ENCODE measurements at places on chromosomes 12 and 14.
A peak's percentile ranks its signal among the peaks of the same experiment; 100 is the strongest.

- peak overlapping the region; percentile 90 for H3K27ac ChIP-seq
- H3K4me3 ChIP-seq, result peak overlapping the region; percentile 74
- peak; percentile 95 for DNase-seq
- peaks cover 16% of the 10 kb centered on the region for H3K36me3 ChIP-seq
Measured at GRCh38 chr12:9741726-9742125, 8.8 kb upstream of the CLECL1 start.

- peak overlapping the region; percentile 57 for H3K27ac ChIP-seq
- peaks cover 1% of the 10 kb centered on the region for H3K27me3 ChIP-seq
- H3K4me1 ChIP-seq, result peaks cover 6% of the 10 kb centered on the region
- no peaks in the 10 kb centered on the region for H3K36me3 ChIP-seq
- H3K4me3 ChIP-seq, result peak overlapping the region; percentile 56
Measured at GRCh38 chr12:1811281-1811947, 9.0 kb upstream of the LRTM2 start.

DNA sequence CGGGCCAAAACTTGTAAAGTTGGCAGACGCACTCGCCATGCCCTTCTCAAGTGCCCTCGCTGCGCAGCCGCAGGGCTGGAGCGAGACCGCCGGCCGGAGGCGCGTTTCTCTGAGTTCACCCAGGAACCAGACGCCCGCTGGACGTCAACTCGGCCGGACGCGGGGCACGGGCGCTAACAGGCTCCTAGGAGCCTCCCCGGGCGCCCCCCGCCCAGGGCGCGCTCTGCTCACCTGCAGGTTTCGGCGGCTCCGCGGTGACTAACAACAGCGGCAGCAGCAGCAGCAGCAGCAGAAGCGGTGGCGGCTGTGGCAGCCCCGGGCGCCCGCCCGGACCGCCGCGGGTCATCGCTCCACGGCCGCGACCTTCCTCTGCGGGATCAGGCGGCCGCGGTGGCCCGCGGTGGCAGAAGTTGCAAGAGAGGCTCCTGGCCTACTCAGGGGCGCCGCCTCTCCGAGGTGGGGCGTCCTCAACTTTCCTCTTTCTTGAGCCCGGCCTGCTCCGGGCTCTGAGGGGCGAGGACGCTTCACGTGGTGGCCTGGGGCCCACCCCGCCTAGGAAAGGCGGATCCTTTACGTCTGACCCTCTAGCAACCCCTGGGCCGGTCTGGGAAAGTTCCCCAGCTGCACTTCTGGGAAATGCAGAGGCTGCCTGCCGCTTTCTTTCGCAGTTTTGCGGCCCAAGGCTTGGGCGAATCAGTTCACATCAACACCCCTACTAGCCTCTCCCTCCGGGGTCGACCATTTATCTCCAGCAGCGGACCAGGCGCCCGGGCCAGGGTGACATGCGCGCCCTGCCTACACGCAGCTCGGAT is at the start of gene PLBD1:
PLBD1 (minus strand) TSS at position 533 of the 812 bp plus-strand sequence; CDS start at position 346, 187 bp downstream.
- peak; percentile 36 for DNase-seq
- H3K36me3 ChIP-seq, result no peaks in the 10 kb centered on the region
- no peak within 1 kb of the TSS for H3K27ac ChIP-seq
- peaks cover 6% of the 10 kb centered on the region for H3K4me1 ChIP-seq
- peak within 1 kb of the TSS; percentile 31 for H3K4me3 ChIP-seq

GRCh38 chr12:115811045-115811444 is 466.4 kb downstream of the MED13L start:
- H3K4me1 ChIP-seq, result no peaks in the 10 kb centered on the region
- no peak overlapping the region for H3K4me3 ChIP-seq
- no peak for DNase-seq
- no peak overlapping the region for H3K27ac ChIP-seq

GRCh38 chr12:102950107-102950949 is 7.1 kb upstream of the ASCL1 start:
- DNase-seq, result no peak
- H3K27me3 ChIP-seq, result peaks cover 64% of the 10 kb centered on the region
- no peak overlapping the region for H3K27ac ChIP-seq
- H3K4me1 ChIP-seq, result peaks cover 14% of the 10 kb centered on the region
- H3K4me3 ChIP-seq, result peak overlapping the region; percentile 23
- no peaks in the 10 kb centered on the region for H3K36me3 ChIP-seq

GRCh38 chr14:68862954-68863594 is 70.2 kb upstream of the ZFP36L1 start:
- H3K27me3 ChIP-seq, result no peaks in the 10 kb centered on the region
- H3K4me3 ChIP-seq, result no peak overlapping the region
- H3K27ac ChIP-seq, result no peak overlapping the region
- DNase-seq, result peak; percentile 90
- H3K36me3 ChIP-seq, result peaks cover 10% of the 10 kb centered on the region

- H3K36me3 ChIP-seq, result no peaks in the 10 kb centered on the region
- H3K4me1 ChIP-seq, result peaks cover 11% of the 10 kb centered on the region
- peak overlapping the region; percentile 3 for H3K4me3 ChIP-seq
- no peaks in the 10 kb centered on the region for H3K27me3 ChIP-seq
- H3K27ac ChIP-seq, result no peak overlapping the region
Measured at GRCh38 chr12:124898200-124898922, 16.1 kb downstream of the UBC start.

GRCh38 chr12:52324153-52324444 is 2.9 kb upstream of the KRT83 start:
- H3K27me3 ChIP-seq, result peaks cover 11% of the 10 kb centered on the region
- no peak overlapping the region for H3K27ac ChIP-seq
- no peaks in the 10 kb centered on the region for H3K36me3 ChIP-seq
- no peak overlapping the region for H3K4me3 ChIP-seq

DNA sequence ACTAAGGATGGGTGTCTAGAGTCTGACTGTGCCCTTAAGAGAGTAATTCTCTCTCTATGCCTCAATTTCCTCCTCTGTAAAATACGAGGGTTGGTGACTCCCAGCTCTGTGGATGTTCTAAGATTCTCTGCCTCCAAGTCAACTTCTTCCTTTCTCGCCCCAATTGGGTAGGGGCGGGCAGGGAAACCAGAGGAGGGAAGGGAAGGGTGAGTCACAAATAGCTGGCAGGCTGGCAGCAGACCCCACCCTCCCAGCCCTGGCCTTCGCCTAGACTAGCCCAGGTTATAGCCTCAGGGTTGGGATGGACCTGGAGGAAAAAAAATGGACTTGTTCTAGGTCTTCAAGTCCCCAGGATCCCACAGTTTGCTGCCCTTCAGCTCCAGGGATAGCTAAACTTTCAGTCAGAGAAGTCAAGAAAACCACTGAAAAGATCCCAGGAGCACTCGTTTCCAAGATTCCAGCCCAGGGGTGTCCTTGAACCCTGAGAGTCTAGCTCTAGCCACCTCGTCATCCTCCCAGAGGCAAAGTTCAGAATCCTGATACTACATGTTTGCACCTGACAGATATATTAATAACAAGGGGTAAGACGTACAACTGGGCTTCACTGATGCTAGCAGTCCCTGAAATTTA is 2.3 kb downstream of the DGKA start:
- no peak for DNase-seq
- H3K27ac ChIP-seq, result peak overlapping the region; percentile 99
- H3K27me3 ChIP-seq, result no peaks in the 10 kb centered on the region
- H3K4me3 ChIP-seq, result peak overlapping the region; percentile 99
- peaks cover 65% of the 10 kb centered on the region for H3K4me1 ChIP-seq
- peaks cover 70% of the 10 kb centered on the region for H3K36me3 ChIP-seq

GRCh38 chr12:31560516-31560915 is 30.4 kb downstream of the DENND5B start:
- H3K36me3 ChIP-seq, result no peaks in the 10 kb centered on the region
- no peaks in the 10 kb centered on the region for H3K4me1 ChIP-seq
- H3K4me3 ChIP-seq, result no peak overlapping the region
- peaks cover 12% of the 10 kb centered on the region for H3K27me3 ChIP-seq
- no peak overlapping the region for H3K27ac ChIP-seq
- DNase-seq, result no peak

DNA sequence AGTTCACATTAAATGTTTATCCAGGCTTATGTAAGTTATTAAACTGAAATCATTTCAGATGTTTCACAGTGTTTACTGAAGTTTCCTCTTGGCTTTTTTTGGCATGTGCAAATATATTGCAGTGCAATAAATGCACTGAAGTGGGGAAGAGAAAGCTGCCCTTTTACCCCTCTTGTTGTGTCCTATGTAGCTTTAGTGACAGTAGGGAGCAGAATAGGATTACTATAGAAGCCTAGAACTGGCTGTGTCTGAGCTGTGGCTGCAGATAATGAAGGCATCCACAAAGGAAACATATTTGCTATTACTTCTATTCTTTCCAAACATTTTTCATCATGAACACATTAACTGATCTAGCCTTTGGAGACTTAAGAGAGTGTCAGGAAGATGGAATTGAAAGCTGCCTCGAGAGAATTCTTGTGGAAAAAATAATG is 24.1 kb upstream of the CNTN1 start:
- no peak for DNase-seq
- H3K36me3 ChIP-seq, result no peaks in the 10 kb centered on the region
- no peak overlapping the region for H3K4me3 ChIP-seq
- H3K27ac ChIP-seq, result no peak overlapping the region
- H3K27me3 ChIP-seq, result no peaks in the 10 kb centered on the region
- no peaks in the 10 kb centered on the region for H3K4me1 ChIP-seq

- H3K27ac ChIP-seq, result no peak overlapping the region
- no peak for DNase-seq
- peaks cover 8% of the 10 kb centered on the region for H3K4me1 ChIP-seq
- no peaks in the 10 kb centered on the region for H3K36me3 ChIP-seq
- no peak overlapping the region for H3K4me3 ChIP-seq
Measured at GRCh38 chr12:89992668-89993451, 284.2 kb upstream of the ATP2B1 start.

- H3K27ac ChIP-seq, result no peak overlapping the region
- no peak for DNase-seq
- H3K4me1 ChIP-seq, result no peaks in the 10 kb centered on the region
- H3K4me3 ChIP-seq, result no peak overlapping the region
- no peaks in the 10 kb centered on the region for H3K27me3 ChIP-seq
Measured at GRCh38 chr12:119797090-119797489, 80.0 kb downstream of the CIT start.

DNA sequence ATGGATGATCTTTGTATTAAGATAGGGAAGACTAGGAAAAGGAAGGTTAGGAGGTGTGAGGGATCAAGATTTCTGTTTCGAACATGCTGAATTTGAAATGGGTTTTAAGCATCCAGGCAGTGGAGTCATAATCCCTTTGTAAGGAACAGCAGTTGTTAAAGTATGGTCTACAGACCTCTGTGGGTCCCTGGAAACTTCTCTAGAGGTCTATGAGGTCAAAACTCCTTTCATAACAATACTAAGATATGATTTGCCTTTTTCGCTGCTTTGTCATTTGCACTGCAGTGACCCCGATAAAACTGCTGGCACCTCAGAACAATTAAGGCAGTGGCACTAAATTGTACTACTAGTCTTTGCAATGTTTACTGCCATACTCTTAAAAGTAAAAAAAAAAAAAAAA is 1.5 kb downstream of the RAD51AP1 start:
- no peak for DNase-seq
- peaks cover 32% of the 10 kb centered on the region for H3K36me3 ChIP-seq
- peak overlapping the region; percentile 98 for H3K4me3 ChIP-seq
- peak overlapping the region; percentile 100 for H3K27ac ChIP-seq
- no peaks in the 10 kb centered on the region for H3K27me3 ChIP-seq

- no peak for DNase-seq
- H3K4me1 ChIP-seq, result no peaks in the 10 kb centered on the region
- no peak overlapping the region for H3K27ac ChIP-seq
- H3K4me3 ChIP-seq, result no peak overlapping the region
Measured at GRCh38 chr12:28328967-28329366, 138.7 kb downstream of the CCDC91 start.

- H3K36me3 ChIP-seq, result no peaks in the 10 kb centered on the region
- DNase-seq, result no peak
- no peak overlapping the region for H3K4me3 ChIP-seq
- H3K27me3 ChIP-seq, result peaks cover 35% of the 10 kb centered on the region
- no peak overlapping the region for H3K27ac ChIP-seq
Measured at GRCh38 chr14:23573384-23574015, 5.1 kb downstream of the JPH4 start.

GRCh38 chr14:89903340-89903952 is 51.1 kb downstream of the EFCAB11 start:
- peaks cover 19% of the 10 kb centered on the region for H3K4me1 ChIP-seq
- no peak for DNase-seq
- H3K4me3 ChIP-seq, result no peak overlapping the region
- H3K27ac ChIP-seq, result no peak overlapping the region
- H3K27me3 ChIP-seq, result peaks cover 4% of the 10 kb centered on the region
- H3K36me3 ChIP-seq, result no peaks in the 10 kb centered on the region

DNA sequence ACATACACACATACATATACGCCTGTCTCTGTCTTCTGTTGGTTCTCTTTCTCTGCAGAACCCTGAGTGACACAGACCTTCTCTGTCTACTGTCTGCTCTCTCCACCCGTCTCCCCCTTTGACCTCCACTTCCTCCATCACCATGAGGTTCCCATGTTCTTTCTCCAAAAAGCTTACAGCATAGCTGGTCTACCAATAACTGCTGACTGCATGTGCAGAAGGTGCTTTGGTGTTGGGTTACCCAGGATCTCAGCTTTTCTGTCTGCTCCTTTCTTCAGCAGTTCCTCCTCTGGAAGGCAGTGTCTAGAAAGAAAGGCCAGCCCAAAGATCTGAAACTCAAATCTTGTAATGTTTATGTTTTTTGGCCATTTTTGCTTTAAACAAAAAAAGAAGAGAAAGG is 125.6 kb downstream of the SMOC1 start:
- no peak overlapping the region for H3K4me3 ChIP-seq
- H3K27me3 ChIP-seq, result peaks cover 1% of the 10 kb centered on the region
- H3K4me1 ChIP-seq, result no peaks in the 10 kb centered on the region

DNA sequence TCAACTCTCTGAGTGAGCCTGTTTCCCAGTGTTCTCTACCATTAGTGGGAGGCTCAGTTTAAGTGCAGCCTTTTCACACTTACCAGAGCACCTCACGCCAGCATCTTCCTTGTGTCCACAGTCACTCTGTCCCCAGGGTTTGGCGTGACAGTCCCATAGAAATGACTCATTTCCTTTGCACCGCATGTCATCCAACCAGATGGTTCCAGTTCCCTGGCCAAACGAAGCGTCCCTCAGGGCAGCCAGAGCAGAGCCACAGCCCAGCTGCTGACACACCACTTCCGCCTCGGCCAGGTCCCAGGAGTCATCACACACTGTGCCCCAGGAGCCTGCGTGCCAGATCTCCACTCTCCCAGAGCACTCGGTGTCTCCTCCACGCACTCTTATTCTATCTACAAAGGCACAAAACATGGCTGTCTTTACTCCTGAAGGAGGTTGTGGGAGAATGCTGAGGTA is 65.4 kb downstream of the ACSM4 start:
- H3K27ac ChIP-seq, result no peak overlapping the region
- no peaks in the 10 kb centered on the region for H3K36me3 ChIP-seq
- DNase-seq, result no peak

- no peaks in the 10 kb centered on the region for H3K36me3 ChIP-seq
- peaks cover 9% of the 10 kb centered on the region for H3K27me3 ChIP-seq
- H3K27ac ChIP-seq, result no peak overlapping the region
- no peak overlapping the region for H3K4me3 ChIP-seq
- DNase-seq, result no peak
Measured at GRCh38 chr14:54182419-54183045, 214.3 kb upstream of the CDKN3 start.

DNA sequence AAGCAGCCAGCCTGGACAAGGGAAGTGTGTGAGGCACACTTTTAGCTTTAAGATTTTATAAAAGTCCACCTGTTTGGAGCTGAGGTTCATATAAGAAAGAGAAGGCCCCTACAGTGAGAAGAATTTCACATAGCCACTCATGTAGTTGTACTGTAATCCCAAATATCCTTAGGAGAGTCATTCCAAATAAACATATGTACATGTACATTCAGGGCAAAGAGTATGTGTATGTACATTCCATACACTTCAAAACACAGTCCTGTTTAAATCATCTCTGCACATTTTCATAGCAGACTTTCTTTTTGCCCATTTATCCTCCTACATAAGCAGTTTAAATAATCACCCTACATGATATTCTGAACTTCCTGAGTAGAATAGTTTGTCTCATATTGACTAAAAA is 87.6 kb downstream of the GPR65 start:
- DNase-seq, result no peak
- H3K4me3 ChIP-seq, result no peak overlapping the region
- H3K36me3 ChIP-seq, result no peaks in the 10 kb centered on the region
- H3K27me3 ChIP-seq, result no peaks in the 10 kb centered on the region
